ENCODE measurements at places on chromosomes 2 and 18.
A peak's percentile ranks its signal among the peaks of the same experiment; 100 is the strongest.

GRCh38 chr2:62014102-62014501, 108.6 kb downstream of the COMMD1 start:
- DNase-seq, result peak; percentile 24

DNA sequence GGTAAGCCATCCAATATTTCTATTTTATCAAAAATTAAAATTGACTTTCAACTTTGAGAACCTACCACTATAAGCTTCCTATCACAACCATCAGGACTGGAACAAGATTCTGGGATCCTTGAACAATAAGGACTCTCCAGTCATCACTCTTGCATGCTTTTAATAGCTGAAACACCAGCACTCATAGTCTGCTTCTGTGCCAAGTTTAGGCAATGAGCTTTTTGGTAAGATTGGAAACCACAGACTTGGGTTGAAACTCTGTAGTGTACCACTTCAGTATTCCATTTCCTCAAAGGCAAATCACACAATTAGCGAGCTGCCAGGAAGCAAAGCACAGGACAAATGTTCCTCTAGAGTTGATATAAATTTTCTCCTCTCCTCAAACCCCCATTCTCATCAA, 1065.8 kb upstream of the SLC39A10 start:
- no peak for DNase-seq

GRCh38 chr18:57023275-57023882, 123.5 kb upstream of the BOD1L2 start:
- no peak for DNase-seq

DNA sequence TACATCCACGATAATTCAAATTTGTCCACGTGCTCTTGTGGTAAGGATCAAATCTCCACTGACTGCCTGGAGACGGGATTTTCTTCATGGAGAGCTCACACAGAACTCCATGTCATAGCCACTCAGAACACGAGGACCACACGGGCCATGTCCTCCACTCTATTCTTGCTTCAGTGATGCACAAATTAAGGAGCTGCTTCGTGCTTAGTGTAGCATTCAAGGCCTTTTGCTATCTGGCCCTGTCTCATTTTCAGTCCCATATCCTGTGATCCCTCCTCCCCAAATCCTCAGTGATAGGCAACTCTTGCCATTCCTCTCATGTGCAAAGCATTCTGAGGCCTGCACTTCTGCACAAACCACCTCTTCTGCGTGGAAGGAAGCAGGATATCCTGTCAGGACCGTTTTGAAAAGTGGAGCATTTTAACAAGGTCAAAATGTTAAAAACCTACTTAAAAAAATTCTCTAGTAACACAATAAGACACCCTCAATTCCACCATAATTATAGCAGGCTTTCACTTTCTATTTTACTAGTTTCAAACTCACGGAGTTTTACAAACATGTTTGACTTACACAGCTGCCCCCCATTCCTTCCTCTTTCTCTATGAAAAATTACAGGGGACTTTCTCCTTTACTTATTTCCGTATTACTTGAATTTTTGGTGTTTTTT, 35.2 kb downstream of the ST3GAL5 start:
- no peak for DNase-seq

DNA sequence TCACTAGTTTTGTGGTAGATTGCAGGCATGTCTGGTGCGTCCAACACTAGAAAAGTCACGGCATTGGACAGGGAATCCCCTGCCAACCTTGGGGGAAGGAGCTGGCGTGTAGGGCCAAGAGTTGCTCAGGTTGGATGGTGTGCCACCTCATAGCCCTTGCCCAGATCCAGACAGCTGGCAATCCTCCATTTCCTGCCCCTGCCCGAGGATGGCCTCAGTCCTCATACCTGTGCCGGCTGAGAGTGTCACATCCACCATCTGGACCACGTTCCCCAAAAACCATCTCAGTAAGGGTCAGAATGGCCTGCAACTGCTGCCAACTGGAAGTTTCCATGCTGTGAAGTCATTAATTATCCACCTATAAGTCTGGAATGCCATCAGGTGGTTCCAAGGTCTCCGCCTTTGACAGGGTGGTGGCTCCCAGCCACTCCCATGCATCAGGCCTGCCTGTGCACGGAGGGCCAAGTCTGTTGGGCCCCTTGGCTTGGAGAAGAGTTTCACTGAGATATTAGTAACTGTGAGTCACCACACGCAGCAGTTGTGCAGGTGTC, 55.0 kb downstream of the IMPA2 start:
- DNase-seq, result no peak

DNA sequence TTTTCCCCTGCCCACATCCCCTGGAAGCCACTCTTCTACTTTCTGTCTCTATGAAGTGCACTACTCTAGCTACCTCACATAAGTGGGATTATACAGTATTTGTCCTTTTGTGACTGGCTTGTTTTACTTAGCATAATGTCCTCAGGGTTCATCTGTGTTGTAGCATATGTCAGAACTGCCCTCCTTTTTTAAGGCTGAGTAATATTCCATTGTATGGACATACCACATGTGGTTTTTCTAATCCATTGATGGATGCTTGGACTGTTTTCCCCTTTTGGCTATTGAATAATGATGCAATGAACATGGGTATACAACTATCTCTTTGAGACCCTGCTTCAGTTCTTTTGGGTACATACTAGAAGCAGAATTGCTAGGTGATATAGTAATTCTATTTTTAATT, 95.9 kb downstream of the PRKCE start:
- DNase-seq, result no peak

DNA sequence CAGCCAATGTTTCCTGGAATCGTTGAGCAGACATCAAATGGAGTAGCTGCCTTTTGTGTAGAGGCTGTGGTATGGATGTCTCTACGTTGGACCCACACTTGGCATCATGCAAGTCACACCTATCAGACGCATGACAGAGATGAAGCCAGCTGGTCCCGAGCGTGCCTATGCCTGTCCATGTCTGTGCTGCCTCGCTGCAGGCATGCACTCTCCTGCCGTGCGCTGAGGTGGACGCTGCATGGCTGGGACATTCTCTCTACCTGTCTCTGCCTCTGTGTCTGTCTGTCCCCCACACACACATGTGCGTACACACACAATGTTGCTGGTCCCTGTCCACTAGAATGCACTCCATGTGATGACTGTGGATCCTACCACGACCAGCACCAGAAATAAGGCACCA, 514.2 kb upstream of the MYT1L start:
- DNase-seq, result no peak

DNA sequence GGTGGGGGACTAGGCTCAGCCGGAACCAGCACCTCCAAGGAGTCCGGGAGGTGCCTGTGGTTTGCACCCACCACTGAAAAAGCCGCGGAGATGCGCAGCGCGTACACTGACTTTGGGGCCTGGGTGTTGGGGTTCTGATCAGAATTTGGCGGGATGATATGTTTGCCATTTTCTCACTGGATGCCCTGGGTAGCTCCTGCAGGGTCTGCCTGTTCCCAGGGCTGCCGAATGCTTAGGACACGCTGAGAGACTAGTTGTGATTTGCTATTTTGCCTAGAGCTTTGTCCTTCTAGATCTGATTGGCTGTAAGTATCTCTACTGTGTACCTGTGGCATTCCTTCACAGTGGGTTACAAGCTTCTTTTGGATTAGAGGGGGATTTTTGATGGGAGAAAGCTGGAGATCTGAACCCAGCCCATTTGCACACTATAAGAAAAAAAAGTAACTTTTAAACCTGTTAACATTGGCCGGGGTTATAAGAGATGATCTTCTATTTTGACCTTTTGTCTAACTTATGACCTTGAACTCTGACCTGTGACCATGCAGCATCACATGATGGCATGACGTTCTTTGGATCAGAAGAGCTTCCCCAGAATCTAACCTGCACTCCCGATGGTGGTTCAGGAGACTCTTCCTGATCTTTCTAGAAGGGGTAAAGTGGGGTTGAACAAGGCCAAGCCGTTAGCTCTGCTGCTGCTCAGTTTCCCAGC, 1.6 kb downstream of the KCNE4 start:
- DNase-seq, result no peak

- no peak for DNase-seq
These were observed 211.8 kb downstream of the LTBP1 start for GRCh38 chr2:33158482-33159003.

DNA sequence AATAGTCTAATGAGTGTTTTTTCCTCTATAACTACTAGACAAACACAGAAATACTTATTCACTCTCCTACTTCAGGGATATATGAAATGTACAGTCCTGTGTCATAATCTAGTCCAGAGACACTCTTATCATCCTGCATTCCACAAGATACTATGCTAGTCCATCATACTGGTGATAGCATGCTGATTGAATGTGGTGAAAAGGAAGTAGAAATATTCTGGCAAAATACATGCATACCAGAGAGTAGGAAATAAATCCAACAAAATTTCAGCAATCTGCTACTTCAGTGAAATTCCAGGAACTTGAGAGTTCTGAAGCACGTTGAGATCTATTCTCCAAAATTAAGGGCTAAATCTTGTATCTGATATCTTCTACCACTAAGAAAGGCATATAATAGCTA, 353.9 kb downstream of the PID1 start:
- no peak for DNase-seq

DNA sequence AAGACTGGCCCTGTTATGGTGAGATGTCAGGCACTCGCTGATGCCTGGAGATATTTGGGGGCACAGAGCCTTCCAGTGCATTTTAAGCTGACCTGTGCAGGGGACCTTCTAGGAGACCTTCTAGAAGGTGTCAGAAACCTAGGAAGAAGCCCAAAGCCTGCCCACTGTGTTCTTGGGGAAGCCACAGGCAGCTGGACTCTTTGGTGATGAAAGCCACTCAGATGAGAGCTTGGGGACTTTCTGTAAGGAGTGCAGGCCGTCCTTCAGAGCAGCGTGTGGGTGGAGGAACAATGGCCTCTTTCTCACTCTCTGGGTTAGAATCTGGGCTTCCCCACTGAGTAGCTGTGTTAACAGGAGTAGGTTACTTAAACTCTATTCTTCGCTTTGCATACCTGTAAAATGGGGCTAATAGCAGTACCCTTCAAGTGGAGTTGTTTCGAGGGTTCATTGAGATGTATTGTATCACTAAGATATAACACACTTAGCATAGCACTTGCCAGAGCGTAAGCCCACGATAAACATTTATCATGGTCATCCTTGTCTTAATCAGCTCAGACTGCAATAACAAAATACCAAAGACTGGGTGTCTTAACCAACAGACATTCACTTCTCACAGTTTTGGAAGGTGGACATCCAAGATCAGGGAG, 322.3 kb upstream of the EPAS1 start:
- no peak for DNase-seq

- DNase-seq, result no peak
These were observed 201.7 kb upstream of the MGAT5 start for GRCh38 chr2:134052173-134052572.

GRCh38 chr2:40168032-40168431, 283.9 kb downstream of the SLC8A1 start:
- no peak for DNase-seq

GRCh38 chr2:211144974-211145665, 588.7 kb downstream of the CPS1 start:
- no peak for DNase-seq

DNA sequence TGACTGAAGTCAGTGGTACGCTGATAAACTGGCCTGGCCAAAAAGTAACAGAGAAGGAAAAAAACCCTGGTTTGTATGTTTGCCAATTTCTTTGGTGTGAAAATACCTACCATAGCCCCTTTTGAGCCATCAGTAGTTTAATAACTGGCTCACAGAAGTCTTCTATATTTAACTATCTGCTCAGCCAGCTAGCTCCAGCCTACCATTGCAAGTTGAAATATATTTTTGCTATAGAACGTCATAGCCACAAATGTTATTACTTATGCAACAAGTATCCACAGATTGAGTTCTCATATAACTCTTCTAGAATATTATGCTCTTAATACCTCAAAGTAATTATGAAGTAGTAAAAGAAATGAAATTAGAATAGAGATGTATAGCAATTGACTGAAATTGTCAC, 25.2 kb downstream of the RPE start:
- DNase-seq, result no peak

GRCh38 chr2:28137221-28137620, 246.7 kb downstream of the BABAM2 start:
- peak; percentile 93 for DNase-seq

DNA sequence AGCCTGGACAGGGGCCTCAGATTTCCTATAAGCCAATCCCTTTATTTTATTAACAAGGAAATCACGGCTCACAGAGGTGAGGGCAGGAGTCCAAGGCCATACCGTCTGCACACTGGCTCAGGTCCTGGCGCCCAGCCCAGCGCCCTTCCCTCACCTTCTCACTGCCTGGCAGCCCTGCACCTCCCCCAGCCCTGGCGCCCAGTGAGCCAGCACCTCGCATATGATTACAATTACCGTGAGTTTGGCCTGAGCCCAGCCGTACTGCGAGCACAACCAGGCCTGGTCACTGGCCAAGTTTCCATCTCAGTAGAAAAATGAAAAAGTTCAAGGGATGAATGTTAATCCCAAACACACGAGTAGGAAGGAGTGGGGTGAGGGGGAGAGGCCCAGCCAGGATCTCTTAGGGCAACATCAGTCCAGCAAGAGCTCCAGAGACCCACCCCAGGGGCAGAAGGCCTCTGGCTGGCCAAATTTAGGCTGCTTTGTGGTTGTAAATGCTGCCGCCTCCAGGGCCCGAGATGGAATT, 68.4 kb downstream of the MCFD2 start:
- peak; percentile 74 for DNase-seq

GRCh38 chr2:45311559-45311958, 299.5 kb downstream of the SRBD1 start:
- DNase-seq, result no peak

- no peak for DNase-seq
These were observed 45.3 kb downstream of the SLC4A5 start for GRCh38 chr2:74297950-74298349.

- no peak for DNase-seq
These were observed 136.2 kb downstream of the BCL2 start for GRCh38 chr18:63183378-63183777.

GRCh38 chr2:205704127-205704741, 21.9 kb downstream of the NRP2 start:
- no peak for DNase-seq

DNA sequence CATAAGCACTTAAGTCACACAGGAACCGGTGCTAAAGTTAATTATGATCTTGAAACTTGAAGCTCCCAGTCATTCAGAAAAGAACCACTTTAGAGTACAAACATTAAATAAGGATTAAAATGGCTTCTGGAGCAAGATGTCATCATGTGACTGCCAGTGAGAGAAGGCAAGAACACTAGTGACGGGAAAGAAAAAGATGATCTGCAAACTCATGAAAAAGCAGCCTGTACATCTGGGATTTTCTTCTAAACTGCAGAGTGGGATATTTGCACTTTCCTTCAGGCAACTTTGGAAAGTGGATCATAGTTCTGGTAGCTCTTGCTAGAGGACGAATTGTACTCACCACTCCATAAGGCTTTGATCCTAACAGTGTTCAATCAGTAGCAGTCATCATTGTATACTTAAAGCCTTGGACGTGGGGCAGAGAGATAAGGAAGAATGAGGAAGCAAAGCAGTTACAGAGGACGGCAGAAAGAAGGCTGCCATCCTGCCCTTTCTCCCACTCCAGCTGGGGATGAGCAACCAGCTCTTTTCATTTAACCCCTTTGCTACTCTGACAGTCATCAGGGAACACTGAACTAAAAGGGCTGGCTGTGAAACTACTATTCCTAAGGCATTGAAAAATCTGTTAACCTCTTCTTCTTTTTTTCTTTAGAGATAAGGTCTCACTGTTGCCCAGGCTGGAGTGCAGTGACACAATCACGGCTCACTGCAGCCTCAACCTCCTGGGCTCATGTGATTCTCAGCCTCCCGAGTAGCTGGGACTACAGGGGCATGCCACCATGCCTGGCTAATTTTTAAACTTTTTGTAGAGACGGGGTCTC, 18.1 kb downstream of the ABHD3 start:
- DNase-seq, result no peak

- no peak for DNase-seq
These were observed 115.3 kb downstream of the BCL2L11 start for GRCh38 chr2:111236025-111236424.

- no peak for DNase-seq
These were observed 122.0 kb downstream of the VIT start for GRCh38 chr2:36818542-36818941.

GRCh38 chr2:165401285-165401852, 68.1 kb upstream of the CSRNP3 start:
- peak; percentile 62 for DNase-seq
